IPS DF 6.9 (cell line): ENCODE measurements at places on chromosomes 12 and 14.

DNA sequence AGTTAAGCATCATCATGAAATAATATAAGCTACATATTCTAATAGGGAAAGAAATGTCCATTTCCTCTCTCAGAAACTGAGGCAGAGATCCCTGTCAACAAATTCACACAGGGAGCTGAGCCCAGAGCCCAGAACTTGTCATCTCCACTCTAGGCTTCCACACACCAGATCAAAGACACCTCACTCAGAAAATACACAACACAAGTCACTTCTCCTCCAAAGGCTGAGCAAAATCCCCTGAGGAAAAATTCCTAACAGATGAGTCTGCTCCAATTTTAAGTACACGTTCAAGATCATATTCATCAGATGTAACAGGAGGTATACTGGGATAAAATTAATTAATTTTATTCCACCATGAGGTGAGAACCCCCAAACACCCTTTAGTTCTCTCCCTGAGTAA is 227.3 kb downstream of the DPF3 start:
- no peak for DNase-seq

- DNase-seq: no peak
Observed at GRCh38 chr12:103011974-103012763, 54.7 kb downstream of the ASCL1 start.

GRCh38 chr12:19894803-19895202 is 455.5 kb downstream of the AEBP2 start:
- DNase-seq: no peak

DNA sequence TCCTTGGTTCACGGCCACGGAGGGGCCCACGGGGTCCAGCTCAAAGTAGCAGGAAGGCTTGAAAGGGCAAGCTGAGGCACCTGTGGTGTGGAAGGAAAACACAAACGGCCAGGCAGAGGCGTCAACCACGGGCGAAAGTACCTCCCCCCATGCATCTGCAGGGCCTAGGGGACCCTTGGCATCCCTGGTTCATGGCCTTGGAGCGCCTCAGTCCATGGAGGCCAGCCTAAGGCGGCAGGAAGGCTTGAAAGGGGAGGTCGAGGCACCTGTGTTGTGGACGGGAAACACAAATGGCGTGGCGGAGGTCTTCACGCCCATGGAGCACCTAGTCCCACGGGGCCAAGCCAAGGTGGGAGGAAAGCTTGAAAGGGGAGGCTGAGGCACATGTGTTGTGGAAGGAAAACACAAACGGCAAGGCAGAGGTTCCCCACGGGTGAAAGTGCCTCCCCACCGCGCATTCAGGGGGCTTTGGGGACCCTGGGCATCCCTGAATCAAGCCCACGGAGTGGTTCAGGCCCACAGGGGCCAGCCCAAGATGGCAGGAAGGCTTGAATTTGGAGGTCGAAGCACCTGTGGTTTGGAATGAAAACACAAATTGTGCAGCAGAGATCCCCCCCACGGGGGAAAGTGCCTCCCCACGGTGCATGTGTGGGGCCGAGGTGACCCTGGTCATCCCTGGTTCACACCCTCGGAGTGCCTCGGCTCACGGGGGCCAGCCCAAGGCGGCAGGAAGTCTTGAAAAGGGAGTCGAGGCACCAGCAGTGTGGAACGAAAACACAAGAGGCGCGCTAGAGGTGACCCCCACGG is 380.8 kb downstream of the ALG10 start:
- DNase-seq: no peak

DNA sequence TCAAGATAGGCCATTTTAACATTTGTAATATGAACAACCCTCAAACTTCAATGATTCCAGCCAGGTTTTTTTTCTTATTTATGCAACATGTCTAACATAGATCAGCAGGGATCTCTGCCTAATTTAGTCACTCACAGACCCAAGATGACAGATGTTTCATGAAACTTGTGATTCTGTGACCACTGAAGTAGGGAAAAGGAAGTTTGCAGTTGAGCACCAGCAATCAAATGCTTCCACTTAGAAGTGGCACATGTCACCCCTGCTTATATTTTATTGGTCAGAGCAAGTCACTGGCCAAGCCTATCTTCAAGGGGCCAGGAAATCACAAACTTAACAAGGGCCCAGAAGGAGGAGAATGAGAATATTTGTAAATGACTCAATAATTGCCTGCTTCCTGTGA is 150.6 kb downstream of the BCAT1 start:
- no peak for DNase-seq

GRCh38 chr14:102238131-102238530 is 66.8 kb downstream of the MOK start:
- no peak for DNase-seq

DNA sequence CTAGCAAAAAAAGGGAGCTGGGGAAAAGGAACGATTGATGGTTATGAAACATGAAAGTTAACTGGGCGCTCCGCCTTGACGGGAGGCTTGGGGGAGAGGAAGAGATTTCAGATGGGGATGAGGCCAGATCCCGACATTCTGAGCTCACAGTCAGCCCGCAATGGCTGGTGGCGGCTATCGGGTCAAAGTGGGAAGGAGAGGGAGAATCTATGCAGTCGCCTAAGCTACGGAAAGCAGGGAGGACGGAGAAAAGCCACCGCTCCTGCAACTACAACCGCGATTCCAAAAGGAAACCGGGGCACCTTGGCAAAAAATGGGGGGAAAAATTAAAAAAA is 502 bp downstream of the MPHOSPH9 start:
- no peak for DNase-seq

GRCh38 chr12:40733871-40734270 is 41.6 kb downstream of the CNTN1 start:
- no peak for DNase-seq

- no peak for DNase-seq
Observed at GRCh38 chr12:105944628-105945027, 194.1 kb downstream of the NUAK1 start.

DNA sequence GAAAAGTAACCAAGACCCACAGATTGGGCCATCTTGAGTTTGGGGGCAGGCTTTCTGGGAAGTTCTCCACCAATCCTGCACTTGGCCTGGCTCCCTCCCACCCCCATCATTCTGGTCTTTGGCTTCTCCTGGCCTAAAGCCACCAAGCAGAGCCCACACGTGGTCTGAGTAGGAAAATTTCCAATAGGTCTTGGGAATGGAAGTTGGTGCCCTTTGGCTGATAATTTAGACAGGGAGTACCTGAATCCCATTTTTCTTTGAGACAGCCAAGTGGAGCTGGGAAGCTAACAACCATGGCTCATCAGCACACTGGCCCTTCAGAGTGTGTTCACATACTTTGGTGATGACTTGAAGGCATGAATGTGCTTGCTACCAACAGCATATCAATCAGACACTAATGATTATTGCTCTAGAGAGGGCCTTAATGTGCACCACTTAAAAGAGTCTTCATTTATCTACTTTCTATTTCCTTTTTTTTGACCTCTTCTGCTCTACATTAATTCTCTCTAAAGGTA is 156.0 kb downstream of the EGLN3 start:
- DNase-seq: no peak

- no peak for DNase-seq
Observed at GRCh38 chr14:93741556-93742230, 46.6 kb downstream of the PRIMA1 start.

GRCh38 chr12:22353615-22354325 is 19.3 kb upstream of the ST8SIA1 start:
- DNase-seq: no peak

DNA sequence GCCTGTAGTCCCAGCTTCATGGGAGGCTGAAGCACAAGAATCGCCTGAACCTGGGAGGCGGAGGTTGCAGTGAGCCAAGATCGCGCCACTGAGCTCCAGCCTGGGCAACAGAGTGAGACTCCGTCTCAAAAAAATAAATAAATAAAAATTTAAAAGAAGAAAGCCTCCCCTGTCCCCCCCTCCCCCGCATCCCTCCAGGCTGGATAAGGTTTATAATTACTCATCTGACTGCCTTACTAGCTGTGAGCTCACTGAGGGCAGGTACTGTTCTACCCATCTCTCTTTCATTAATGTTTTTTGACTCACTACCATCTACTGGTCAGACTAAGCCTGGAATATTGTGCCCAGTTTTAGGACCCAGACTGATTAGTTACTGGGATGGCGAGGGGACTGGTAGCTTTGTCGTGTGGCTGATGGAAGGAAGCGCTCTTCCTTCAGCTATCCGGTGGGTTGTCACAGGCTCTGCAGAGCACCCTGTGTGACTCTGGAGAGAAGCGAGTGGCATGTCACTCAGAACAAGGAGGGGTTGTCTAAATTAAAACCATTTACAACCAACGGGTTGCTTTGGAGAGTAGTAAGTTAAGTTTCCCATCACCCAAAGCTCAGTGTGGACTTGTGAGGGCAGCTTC is 16.9 kb downstream of the EVL start:
- no peak for DNase-seq

DNA sequence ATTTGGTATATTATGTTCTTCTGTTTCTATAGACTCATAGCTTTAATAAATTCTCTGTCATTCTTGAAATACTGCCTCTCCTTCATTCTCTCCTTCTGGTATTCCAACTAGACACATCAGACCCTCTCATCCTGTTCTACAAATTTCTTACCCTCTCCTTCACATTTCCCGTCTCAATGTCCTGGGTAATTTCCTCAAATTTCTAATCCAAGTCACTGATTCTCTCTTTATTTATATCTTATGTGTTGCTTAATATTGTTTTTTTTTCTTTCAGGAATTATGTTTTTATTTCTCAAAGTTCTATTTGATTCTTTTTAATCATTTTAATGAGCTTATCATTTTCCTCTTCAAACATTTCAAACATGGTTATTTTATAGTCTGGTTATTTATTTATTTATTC is 94.0 kb downstream of the RALGAPA1 start:
- DNase-seq: no peak

DNA sequence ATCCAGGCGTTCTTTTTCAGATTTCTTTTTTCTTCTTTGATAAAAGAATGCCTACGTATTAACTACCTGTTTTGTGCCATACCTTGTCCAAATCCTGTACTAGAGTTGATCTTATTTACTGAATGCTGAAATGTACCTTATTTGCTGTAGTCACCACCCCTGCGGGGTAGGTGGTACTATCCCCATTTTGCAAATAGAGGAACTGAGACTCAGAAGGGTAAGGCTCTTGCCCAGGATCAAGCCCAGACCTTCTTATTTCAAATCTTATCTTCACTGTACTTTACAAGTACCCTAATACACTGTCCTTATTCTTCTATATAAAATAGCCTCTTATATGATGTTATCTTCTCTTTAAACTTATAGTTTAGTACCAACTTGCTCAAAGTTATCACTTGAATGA is 206.5 kb downstream of the SLC41A2 start:
- no peak for DNase-seq

- DNase-seq: no peak
Observed at GRCh38 chr14:22778084-22778483, 11.6 kb downstream of the OXA1L start.

DNA sequence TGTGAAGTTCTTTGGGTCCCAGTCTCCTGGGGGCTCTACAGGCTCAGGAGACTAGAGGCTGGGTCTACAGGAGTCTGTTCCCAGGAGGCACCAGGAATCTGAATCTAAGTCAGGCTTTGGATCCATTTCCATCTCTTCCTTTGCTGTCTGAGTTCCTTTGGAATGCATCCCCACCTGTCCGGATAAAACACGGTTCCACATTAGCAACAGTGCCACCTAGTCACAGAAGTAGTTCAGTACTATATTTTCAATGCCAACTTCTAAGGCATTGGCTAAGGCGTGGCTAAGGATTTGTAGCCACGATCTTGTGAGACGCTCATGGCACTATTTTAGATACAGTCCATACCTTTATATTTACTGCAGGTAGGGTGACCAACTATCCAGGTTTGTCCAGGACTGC is 15.1 kb downstream of the ZC2HC1C start:
- DNase-seq: no peak

DNA sequence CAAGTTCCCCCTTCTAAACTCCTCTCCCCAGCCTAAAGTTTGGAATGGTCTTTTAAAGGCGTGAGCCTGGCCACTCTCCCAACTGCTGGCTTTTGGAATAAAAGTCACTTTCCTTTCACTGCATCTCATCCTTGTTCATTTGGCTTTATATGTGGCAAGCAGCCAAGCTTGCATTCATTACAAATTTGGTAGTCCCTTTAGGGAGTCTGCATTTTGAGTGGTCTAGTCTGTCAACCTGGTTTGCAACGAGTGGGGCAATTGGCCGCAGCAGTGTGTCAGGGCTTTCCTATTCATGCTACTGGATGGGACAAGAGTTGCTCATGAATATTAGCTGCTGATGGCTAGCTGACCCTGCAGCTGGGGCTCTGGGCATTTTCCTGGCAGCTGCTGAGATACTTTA is 57.0 kb downstream of the CATSPERB start:
- no peak for DNase-seq

DNA sequence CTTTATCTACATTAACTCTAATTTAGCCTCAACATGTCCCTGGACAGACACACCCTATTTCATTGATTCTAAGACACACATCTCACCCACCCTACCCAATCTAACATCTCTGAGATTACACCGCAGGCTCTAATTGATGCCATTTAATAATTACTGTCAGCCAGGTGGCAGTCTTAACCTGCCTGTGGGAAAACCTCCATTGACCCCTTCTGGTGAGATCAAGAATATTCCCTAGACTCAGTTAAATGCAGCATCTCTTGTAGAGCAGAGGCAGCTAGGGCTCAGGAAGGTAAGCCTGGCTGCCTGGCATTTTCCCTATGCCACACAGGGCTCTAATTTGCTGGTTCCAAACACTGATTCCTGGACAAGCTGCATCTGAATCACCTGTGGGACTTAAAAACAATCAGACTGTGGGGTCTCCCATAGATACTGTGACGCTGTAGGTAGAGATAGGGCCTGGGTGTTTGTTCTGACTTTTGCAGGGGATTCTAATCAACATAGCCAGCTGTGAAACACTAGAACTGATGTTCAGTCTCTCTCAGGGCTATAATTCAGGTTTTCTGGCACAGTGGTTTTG is 14.3 kb downstream of the MCRS1 start:
- DNase-seq: no peak

- no peak for DNase-seq
Observed at GRCh38 chr12:114789276-114789675, 105.3 kb upstream of the TBX3 start.

DNA sequence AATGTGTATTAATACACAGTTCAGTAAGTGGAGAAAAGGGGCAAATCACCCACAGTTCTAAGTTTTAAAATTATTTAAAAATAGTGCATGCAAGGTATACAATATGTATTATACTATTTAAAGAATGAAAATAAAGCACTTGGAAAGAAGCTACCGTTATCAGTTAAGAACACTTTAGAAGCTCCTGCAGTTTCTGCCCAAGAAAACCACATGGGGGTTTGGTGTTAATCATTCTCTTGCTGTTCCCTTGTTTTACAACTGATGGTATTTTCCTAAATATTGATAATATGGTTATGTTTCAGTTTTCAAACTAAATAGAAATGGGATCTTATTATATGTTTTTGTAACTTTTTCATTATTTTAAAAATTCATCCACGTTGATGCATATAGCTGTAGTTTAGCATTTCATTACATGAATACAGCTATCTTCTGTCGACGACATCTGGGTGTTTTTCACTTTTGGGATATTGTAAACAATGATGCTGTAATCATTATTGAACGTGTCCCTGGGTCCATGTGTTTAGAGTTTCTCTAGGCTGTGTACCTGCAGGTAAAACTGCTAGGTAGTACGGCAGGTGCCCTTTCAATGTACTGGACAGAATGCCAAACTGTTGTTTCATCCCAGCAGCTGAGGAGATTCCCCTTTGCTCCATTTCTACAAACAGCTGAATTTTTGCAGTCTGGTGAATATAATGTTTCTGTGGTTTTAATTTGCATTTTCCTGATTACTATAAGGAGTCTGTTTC is 64.1 kb downstream of the APPL2 start:
- DNase-seq: no peak
